Skeletal muscle tissue (tissue), 5 donors: ENCODE measurements at places on chromosomes 1 and 21. TPM values are rescaled to one million over a fixed set of nuclear protein-coding genes. Genes with fewer than 3 reads are reported as not detected.

CPLANE2 gene
- 3.1 TPM for total RNA-seq

CD101 gene
- total RNA-seq: 2.1 TPM

ZNF695 gene
- 0.52 TPM for total RNA-seq

RASSF5 gene
- total RNA-seq: 3.1 TPM

STUM gene
- total RNA-seq: 2.6 TPM

KCNA3 gene
- total RNA-seq: 0.52 TPM

CFH gene
- 119 TPM for total RNA-seq

KRTAP7-1 gene
- total RNA-seq: not detected

SLC9A1 gene
- total RNA-seq: 1.6 TPM

PCAT6 gene
- not detected for total RNA-seq

C1orf116 gene
- not detected for total RNA-seq
